WTC11 (cell line): ENCODE measurements at places on chromosomes 16 and 17. TPM values are rescaled to one million over a fixed set of nuclear protein-coding genes. Genes with fewer than 3 reads are reported as not detected.

TMEM92 gene
- total RNA-seq, result 9.8 to 10.4 TPM (median 10.3 TPM) in 3 replicates

DNA sequence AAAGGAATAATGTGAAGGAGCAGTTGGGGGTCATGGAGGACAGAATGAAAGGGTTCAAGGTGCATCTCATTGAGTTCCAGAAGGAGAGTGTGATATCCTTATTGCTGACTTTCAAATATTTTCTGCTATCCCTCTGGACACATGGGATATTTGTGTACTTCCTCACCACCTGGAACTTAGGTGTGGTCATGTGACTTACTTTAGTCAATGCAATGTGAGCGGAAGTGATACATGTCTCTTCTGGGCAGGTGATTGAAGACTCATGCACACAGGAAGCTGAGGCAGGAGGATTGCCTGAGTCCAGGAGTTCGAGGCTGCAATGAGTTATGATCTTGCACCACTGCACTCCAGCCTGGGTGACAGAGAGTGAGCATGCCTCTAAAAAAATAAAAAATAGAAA lies 36.7 kb upstream of the TANC2 start:
- DNase-seq, result no peak

- no peak for DNase-seq
Measured at GRCh38 chr17:7613769-7614424, 800 bp downstream of the FXR2 start.

HOXB3 gene
- total RNA-seq, result 0.09 to 0.30 TPM (median 0.11 TPM) in 3 replicates

TBC1D3C gene
- not detected in 3 replicates for total RNA-seq

ZNHIT3 gene
- total RNA-seq, result 44.4 to 47.3 TPM (median 47.0 TPM) in 3 replicates

GRCh38 chr17:2050300-2051060 lies 4.4 kb upstream of the HIC1 start:
- DNase-seq, result peak; percentile 68

TP53TG3 gene
- not detected in 3 replicates for total RNA-seq

CPHXL2 gene
- total RNA-seq, result not detected in 3 replicates

RUSF1 gene
- 35.9 to 41.8 TPM (median 39.4 TPM) in 3 replicates for total RNA-seq

SLC16A6 gene
- total RNA-seq, result 0.14 to 0.22 TPM (median 0.16 TPM) in 3 replicates

DNA sequence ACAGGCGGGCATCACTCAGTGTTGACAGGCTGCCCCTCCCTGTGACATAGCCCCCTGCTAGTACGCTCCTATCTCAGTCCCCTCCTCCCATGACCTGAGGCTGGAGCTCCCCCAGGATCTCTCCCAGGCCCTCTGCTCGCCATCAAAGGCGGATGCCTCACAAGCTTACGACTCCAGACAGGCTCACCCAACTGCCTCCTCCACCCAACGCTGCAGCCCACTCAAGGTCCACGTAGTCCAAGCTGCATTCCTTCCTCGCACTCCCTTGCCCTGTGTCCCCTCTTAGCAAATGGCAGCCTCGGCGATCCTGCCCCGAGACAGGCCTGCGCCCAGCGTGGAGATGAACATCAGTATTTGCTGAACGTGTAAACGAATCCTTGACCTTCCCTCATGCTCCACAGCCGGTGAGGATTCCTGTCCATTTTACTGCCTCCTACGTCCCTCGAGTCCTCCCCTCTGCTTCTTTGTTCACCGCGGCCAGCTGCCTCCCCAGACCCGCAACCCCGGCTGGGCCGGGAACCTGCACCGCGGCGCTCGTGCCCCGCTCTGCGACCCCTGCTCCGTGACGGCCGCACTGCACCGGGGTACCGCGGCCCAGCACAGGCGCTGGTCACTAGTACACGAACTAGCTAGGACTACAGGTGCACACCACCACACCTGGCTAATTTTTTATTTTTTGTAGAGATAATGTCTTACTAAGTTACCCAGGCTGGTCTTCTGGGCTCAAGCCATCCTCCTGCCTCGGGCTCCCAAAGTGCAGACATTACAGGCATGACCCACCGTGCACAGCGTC lies 838 bp upstream of the TMEM97 start:
- DNase-seq, result peak; percentile 44

- no peak for DNase-seq
Measured at GRCh38 chr16:10744370-10745030, 858 bp downstream of the NUBP1 start.

SCGB1C2 gene
- total RNA-seq, result not detected in 3 replicates

DNA sequence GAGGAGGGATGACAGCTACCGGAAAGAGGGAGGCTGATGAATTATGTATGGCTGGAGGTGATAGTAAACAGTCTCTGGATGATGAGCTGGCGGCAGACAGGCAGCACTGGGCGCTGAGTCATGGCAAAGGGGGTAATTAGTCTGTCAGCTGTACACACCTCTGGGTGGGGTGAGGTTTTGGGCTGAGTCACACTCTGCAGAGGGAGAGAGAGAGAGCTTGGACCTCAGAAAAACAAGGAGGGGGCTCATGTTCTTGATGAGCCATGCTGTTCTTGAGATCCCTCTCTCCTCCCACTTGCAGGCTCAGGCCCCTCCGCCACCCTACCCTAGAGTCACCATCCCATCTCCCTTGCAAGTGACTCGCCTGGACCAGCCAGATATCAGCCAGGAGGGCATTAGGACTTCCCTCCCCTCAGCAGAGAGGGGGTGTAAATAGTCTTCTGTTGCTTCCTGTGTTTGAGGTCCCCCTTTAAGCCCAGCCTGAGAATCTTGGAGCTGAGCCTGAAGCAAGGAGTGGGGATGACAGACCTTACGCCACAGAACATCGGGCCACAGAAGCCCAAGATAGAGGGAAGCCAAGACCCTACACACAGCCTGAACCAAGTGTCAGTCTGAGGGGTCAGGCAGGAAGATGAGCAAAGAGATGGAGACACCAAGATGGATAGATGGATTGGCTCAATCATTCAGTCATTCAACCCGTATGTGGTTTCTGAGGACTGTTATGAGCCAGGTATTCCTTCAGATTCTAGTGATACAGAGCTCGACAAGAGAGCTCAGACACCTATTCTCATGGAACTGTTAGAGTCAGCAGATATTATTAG lies 383.2 kb upstream of the CCL2 start:
- DNase-seq, result no peak

SPATA22 gene
- total RNA-seq, result not detected in 3 replicates

AOC2 gene
- total RNA-seq, result 9.8 to 11.0 TPM (median 10.1 TPM) in 3 replicates

GRCh38 chr17:31452101-31452500 lies 60.6 kb downstream of the RAB11FIP4 start:
- DNase-seq, result no peak
